ENCODE measurements at places on chromosomes 2 and 18.

DNA sequence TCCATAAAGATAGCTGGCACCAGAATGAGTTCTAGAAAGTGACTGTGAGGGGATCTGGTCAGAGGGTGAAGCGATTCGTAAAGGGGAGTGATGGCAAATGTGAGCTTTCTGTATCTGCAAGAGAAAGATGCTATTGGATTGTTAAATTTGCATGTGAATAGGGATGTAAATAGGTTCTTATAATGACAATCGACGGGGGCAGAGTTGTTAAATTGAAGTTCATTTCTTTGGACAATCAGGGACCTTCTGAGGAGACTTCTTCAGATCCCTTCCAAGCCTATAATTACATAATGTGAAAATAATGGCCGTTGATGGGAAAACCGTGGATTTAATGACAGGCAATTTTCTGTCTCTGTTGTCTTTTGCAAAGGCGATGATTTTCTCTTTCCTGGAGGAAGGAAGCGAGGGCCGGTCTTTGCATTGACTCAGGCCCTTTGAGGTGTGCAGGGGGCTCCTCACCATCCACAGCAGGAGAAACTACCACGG, 52.2 kb upstream of the TMEM18 start:
- no peak for DNase-seq

- DNase-seq, result no peak
Measured at GRCh38 chr18:45664824-45665763, 49.8 kb downstream of the SLC14A2 start.

DNA sequence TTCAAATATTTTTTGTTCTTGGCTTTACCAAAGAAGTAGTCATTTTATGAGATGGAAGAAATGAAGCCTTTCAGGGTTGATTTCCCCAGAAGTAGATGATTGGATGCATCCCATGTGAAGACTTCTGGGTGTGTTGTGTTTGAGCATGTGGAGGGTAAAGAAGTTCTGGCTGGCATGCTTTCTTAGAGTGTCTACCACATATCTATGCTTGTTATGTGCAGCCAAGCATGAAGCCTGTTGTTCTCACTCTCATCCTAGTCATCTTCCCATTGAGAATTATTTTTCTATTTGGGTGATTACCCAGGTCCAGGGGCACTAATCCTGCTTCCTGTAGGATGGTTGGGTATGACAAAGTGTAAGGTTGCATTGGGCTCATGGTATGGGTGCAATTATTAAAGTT, 472.9 kb downstream of the PTPRM start:
- DNase-seq, result no peak

- no peak for DNase-seq
Measured at GRCh38 chr18:65606551-65607130, 144.2 kb upstream of the CDH7 start.

DNA sequence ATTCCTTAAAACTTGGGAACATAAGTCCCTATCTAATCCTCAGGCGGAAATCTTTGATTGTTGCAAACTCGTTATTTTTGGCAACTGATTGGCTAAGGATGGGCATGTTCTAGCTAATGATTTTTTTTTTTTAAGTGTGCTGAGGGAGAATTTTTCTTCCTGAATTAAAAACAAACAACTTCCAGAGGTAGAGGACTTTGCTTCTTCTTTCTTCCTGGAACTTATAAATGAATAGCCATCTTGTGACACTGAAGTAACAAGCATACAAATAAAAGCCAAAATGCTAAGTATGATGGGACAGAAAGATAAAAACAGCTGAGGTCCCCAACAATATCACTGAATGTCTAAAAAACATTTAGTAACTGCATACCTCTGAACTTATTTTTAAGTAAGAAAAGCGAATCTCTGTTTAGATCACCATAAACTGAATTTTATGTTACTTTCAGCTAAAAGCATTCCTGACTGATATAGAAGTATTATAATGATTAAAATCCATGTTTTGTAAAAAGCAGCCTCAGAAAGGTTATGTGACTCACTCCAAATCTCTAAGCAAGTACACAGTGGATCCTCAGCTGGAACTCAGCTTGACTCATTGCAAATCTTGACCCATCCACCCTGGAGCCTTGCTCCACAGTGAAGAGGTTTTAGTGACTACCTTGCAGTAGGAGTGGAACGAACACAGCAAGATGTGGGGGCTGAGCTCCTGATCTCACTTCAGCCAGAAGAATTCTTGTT, 344.4 kb downstream of the CLIP4 start:
- DNase-seq, result peak; percentile 73

- no peak for DNase-seq
Measured at GRCh38 chr2:149021271-149021719, 17.2 kb upstream of the LYPD6B start.

DNA sequence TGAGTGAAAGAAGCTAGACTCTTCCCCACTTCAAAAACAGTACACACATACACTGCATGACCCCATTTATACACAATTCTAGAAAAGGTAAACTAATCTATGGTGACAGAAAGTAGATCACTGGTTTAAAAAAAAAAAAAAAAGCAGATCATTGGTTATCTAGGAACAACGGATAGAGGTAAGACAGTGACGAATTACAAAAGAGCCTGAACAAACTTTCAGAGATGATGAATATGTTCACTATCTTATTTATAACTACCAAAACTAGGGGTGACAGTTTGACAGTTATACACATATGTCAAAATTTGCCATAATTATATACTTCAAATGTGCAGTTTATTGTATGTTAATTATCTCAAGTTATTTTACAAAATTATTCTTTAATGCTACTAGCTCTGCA, 27.5 kb downstream of the MAP3K2 start:
- no peak for DNase-seq

- DNase-seq, result no peak
Measured at GRCh38 chr2:205892665-205893259, 193.2 kb downstream of the INO80D start.

- DNase-seq, result no peak
Measured at GRCh38 chr18:74248595-74248994, 43.2 kb downstream of the CYB5A start.

DNA sequence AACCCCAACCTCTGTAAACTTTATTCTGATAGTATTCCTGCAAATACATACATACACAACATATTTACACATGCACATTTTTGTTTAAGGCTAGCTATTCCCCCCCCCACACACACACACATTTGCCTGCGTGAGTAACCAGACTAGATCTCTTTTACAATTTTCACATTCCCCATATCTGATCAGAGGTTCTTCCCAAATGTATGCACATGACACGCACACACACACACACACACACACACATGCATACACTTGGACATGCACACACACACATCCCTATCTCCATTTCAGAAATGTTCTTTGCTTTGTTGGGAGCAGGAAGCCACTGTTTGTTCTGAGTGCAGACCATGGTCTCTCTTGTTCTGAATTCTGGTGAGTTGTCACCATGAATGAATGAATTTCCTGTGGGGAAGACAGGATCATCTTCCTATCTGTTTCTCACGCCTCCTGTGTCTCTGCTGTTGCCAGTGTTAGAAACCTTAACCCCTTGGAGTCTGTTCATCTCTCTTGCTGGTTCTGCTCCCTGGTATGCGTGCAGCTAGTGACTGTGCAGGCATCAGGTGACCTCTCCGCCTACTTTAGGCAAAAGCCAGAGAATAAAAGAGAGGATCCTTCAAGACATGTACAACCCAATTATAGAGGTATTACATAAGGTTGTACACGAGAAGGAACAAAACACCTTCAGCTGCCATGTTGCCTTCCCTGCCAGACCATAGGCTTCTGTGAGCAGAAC, 251.0 kb upstream of the RAB12 start:
- no peak for DNase-seq

DNA sequence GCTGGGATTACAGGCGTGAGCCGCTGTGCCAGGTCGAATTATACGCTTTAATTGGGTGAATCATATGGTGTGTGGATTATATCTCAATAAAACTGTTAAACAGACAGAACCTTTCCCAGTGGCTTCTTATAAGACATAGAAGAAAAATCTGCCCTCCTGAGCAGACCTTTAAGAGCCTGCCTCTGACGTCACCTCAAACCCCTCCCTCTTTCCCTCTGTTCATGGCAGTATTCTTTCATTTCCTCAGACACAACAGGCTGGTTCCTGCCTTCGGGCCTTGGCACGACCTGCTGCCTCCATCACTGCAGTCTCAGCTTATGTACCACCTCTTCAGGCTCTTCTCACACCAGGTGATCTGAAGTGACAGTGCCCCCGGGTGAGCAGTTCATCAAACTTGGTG, 14.0 kb upstream of the PDIA6 start:
- DNase-seq, result no peak

GRCh38 chr18:3709205-3709604, 259.2 kb downstream of the TGIF1 start:
- no peak for DNase-seq

DNA sequence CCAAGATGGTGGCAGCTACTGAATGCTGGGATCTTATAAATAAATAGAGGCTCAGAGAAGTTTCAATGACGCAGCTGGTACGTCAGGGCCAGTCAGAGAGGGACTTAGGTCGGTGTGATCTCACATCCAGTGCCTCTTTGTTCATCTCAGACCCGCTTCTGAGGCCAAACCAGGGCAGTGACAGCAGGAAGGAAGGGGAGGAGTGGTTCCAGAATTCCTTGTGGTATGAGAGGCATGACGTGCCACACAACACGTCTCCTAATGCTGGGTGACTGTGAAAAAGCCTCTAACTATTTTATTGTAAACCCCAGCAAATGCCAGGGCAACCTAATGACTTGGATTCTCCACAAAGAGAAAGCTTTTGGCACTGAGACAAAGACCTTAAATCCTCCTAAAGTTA, 423.3 kb downstream of the LPIN1 start:
- peak; percentile 75 for DNase-seq

- DNase-seq, result no peak
Measured at GRCh38 chr2:65999796-66000195, 435.1 kb upstream of the MEIS1 start.

- no peak for DNase-seq
Measured at GRCh38 chr2:148876202-148876594, 1.2 kb downstream of the KIF5C start.

GRCh38 chr2:174326161-174327020, 8.4 kb upstream of the SP9 start:
- DNase-seq, result no peak

DNA sequence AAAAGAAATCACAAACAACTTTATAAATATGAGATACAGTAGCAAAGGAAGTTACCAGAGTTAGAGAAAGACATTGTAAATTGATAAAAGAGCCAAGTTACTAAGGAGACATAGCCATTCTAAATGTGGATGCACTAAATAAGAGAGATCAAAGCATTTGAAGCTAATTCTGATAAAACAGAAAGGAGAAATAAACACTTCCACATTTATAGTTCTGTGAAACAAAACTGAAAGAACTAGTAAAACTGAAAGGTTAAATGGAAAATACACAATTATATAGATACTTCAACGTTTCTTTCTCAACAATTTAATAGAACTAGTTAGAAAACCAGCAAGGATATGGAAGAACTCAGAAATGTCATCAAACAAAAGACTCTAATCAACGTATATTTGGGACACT, 309.0 kb upstream of the CDH2 start:
- no peak for DNase-seq

- DNase-seq, result no peak
Measured at GRCh38 chr2:236809716-236810115, 240.1 kb downstream of the ACKR3 start.

DNA sequence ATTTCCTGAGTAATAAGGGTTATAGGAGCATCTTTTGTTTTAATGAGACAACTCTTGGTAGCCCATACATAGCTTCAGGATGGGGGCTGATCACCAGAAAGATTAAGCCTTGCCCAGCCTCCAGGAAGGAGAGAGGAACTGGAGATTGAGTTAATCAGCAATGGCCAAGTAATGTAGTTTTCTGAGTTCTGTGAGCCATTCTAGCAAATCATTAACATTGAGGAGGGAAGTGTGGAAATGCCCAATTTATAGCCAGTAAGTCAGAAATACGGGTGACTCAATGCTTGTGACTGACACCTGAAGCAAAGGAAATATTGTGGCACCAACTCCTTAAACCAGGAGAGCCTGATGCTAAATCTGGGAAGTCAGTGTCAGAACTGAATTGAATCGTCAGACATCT, 205.1 kb upstream of the SRD5A2 start:
- no peak for DNase-seq

- no peak for DNase-seq
Measured at GRCh38 chr2:181755181-181755580, 74.9 kb upstream of the NEUROD1 start.

GRCh38 chr2:231204581-231204980, 6.2 kb downstream of the ARMC9 start:
- no peak for DNase-seq

GRCh38 chr2:34307636-34308035, 708.5 kb upstream of the FAM98A start:
- no peak for DNase-seq

DNA sequence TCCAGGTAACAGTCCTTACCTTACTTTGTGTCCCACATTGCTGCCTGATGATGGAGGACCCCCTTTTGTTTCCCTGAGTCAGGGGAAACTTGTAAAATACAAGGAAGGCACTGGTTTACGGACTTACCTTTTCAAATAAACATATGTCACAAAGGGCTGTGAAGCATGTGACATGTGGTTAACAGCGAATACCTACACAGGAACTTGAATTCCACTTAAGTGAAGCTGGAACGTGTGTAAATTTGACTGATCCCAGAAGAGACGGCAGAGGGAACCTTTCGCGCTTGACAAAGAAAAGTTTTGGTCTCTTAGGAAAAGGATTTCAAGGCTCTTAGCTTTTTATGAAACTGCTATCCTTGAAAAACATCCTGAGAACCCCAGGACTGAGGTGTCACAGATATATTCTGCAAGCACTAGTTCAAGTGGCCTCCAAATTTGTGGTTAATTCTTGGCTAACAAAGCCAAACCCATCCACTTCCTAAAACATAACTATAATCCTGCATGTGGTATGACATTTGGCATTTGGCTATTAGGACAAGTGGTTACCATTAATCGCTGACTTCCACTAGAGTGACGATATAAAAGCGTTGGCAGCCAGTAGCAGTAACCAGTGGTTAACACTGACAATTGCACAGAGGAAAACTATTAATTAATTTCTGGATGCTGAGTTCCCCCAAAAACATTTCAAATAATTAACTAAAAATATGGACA, 55.6 kb downstream of the ITGB6 start:
- no peak for DNase-seq

- DNase-seq, result no peak
Measured at GRCh38 chr2:62705859-62706720, 577 bp downstream of the EHBP1 start.

GRCh38 chr2:15867194-15868171, 72.9 kb upstream of the MYCN start:
- no peak for DNase-seq

- no peak for DNase-seq
Measured at GRCh38 chr2:241351640-241352031, 4.4 kb upstream of the FARP2 start.

DNA sequence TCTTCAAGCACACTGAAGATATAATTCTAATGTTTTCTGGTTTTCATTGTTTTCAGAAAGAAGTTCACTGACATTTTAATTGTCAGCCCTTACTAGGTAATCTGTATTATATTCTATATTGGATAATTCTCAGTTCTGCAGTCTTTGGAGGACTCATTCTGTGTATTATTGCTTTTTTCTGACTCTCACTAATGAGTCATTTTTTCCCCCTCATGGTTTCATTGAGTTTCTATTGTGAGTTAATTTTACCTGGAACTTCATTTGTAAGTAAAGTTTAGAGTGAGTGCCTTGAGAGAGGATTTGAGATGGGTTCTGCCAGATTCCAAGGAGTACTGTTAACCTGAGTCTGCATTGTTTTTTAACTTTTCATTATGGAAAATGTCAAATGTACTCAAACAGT, 90.4 kb upstream of the LYPD1 start:
- no peak for DNase-seq

- no peak for DNase-seq
Measured at GRCh38 chr2:185132501-185133041, 534.2 kb downstream of the ZNF804A start.

GRCh38 chr2:228986961-228987360, 284.1 kb downstream of the PID1 start:
- no peak for DNase-seq

All from non-pigmented ciliary epithelial cell (primary cell).